ENCODE measurements at places on chromosomes 1 and 21.
A peak's percentile ranks its signal among the peaks of the same experiment; 100 is the strongest.

DNA sequence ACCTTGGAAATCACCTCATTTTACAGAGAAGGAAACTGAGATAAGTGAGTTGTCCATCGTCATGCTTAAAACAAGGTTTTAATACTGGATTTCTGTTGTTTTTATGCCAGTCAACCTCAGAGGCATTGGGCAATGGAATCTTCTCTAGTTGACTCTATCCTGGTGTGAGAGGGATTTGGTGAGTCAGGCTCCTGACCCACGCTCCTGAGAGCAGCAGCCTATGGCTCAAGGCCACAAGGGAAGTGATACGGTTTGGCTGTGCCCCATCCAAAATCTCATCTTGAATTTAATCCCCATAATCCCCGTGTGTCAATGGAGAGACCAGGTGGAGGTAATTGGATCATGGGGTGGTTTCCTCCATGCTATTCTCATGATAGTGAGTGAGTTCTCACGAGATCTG is 90.1 kb downstream of the TLR5 start:
- no peak for DNase-seq

- DNase-seq, result peak; percentile 16
Observed at GRCh38 chr1:20250340-20250989, 40.2 kb upstream of the VWA5B1 start.

DNA sequence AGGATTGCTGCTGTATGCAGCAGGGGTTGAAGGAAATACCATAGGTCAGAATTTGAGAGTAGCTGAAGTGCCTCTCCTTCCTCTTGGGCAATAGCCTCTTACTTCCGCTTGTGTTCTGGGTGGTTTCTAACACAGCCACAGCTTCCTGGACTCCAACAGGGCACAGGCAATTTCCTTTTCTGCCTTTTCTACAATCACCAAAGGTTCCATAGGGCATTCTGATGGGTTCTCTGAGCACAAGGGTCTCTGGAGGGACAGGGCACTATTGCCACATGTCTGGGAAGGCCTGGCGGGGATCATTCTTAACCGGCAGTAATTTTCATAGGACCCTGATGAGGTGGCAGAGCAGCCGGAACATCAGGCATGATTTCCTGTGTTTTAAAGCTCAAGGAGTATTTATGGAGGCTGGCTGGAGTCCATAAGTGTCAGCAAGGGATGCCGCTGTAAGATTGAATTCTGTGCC is 5.5 kb upstream of the AGTRAP start:
- no peak for DNase-seq

DNA sequence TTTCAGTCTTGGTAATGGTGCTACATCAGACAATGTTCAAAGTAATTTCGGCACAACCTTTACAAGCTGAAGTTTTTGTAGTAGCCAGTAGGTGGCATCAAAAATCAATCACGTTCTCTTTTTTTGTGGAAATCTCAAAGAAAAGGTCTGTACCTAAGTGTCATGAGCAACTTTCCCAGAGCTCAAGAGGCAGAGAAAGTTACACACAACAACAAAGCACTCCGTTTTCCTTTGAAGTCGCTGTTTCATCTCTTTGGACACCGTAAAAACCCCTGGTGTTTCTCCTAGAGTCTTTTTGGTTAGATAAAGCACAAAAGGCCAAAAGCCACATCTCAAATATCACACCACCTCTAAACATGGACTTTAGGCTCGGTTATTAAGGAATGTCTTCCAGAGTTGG is 131.6 kb downstream of the LHX8 start:
- DNase-seq, result peak; percentile 16

DNA sequence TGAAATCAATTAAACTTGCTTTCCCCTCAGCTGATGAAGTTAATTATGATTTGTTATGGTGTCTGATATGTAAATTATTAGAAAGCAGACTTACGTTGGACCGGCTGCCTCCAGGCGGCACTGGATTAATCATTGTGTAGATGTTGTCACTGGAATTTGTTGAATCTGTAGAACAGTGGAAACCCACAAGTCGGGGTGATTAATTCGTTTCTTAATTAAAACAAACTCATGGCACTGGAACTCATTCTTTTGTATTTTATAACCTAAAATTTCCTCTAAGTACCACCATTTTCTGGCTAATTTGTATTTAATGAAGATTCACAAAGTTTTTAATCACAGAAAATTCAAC is 39.0 kb downstream of the MRPL37 start:
- DNase-seq, result no peak

GRCh38 chr1:73899311-73899710 is 298.7 kb downstream of the LRRIQ3 start:
- no peak for DNase-seq

DNA sequence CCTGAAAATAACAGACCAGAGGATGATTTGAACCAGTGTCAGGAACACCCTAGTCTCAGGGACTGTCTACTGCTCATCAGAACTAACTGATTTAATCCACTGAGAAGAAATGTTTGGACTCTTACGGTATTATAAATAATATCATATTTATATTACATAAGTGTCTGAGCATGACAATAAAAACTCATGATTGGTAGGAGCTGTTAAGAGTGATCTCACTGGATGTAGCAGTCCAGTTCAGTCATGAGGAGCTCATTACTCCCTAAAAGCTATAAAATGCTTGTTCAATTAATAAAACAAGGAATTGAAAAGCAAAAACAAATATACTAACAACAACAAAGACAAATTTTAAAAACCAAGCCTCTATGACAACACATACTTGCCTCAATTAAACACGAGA is 68.8 kb upstream of the BCL9 start:
- no peak for DNase-seq

DNA sequence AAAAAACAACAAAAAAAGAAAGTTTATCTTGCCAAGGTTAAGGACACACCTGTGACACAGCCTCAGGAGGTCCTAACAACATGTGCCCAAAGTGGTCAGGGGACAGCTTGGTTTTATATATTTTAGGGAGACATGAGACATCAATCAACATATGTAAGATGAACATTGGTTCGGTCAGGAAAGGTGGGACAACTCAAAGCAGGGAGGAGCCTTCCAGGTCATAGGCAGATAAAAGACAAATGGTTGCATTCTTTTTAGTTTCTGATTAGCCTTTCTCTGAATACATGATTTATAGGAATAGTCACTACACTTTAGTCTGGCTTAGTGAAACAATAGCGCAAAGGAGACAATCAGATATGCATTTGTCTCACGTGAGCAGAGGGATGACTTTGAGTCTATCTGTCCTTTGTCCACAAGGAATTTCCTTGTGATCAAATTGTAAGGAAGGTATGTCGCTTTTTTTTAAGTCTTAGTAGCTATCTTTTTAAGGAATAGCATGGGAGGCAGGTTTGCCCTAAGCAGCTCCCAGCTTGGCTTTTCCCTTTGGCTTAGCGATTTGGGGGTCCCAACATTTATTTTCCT is 23.3 kb upstream of the OVAAL start:
- DNase-seq, result no peak

GRCh38 chr1:76274302-76274701 is 199.8 kb downstream of the ST6GALNAC3 start:
- no peak for DNase-seq

GRCh38 chr1:240014051-240014450 is 77.6 kb upstream of the FMN2 start:
- no peak for DNase-seq

- DNase-seq, result no peak
Observed at GRCh38 chr1:48939042-48939441, 162.4 kb upstream of the BEND5 start.

- no peak for DNase-seq
Observed at GRCh38 chr1:193311226-193311948, 125.0 kb upstream of the B3GALT2 start.

GRCh38 chr1:106651028-106651762 is 405.3 kb upstream of the PRMT6 start:
- DNase-seq, result no peak

GRCh38 chr21:26751305-26751704 is 93.9 kb downstream of the ADAMTS1 start:
- DNase-seq, result no peak

GRCh38 chr1:78079580-78079979 is 33.8 kb downstream of the GIPC2 start:
- DNase-seq, result no peak

DNA sequence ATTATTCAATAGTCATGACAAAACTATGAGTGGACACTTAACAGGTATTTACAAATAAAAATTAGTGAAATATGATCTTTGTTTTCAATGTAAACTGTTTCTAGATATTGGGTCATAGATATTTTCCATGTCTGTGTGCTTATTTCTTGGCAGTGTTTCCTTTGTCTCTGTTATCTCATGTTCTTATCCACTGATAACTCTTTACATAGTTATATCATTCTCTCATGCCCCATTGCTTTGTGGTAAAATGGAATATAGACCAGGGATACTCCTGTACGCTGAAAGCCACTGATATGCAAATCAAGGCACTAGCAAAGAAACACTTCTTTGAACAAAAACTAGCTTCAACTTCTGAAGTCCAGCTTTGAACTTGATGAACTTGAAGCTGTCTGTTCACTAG is 113.1 kb downstream of the ITSN1 start:
- DNase-seq, result no peak

- DNase-seq, result peak; percentile 21
Observed at GRCh38 chr1:243642936-243643335, 207.1 kb downstream of the AKT3 start.

DNA sequence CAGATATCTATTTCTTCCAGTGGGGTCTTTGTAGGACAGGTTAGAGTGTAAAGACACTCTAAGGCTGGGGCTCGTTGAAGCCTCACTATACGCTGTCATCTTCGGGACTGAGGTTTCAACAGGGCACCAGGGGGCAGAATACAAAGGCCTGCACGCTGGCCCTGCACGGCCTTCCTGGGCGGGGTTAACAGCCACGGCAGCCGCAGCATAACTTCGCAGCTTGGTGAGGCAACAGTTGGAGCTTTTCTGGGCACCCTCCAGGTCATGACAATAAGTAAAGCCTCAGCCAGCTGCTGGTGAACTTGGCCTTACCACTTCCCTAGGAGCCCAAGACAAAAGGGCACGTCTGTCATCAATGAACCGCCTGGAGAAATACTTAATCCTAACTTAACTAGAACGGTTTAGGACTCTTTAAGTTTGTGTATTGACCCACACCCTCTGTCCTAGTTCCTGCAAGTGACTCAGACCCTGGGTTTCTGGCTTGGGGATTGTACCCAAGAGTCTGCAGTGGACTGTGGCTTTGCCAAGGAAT is 2.3 kb upstream of the RUNX1 start:
- peak; percentile 71 for DNase-seq

- DNase-seq, result peak; percentile 35
Observed at GRCh38 chr1:116909512-116910378, at the start of gene PTGFRN. Gene PTGFRN (plus strand): TSS chr1:116909916. CDS start chr1:116910204, 288 bp downstream.

- no peak for DNase-seq
Observed at GRCh38 chr1:54754045-54754444, 10.3 kb downstream of the PARS2 start.

GRCh38 chr1:223123011-223123610 is 19.9 kb downstream of the TLR5 start:
- no peak for DNase-seq

DNA sequence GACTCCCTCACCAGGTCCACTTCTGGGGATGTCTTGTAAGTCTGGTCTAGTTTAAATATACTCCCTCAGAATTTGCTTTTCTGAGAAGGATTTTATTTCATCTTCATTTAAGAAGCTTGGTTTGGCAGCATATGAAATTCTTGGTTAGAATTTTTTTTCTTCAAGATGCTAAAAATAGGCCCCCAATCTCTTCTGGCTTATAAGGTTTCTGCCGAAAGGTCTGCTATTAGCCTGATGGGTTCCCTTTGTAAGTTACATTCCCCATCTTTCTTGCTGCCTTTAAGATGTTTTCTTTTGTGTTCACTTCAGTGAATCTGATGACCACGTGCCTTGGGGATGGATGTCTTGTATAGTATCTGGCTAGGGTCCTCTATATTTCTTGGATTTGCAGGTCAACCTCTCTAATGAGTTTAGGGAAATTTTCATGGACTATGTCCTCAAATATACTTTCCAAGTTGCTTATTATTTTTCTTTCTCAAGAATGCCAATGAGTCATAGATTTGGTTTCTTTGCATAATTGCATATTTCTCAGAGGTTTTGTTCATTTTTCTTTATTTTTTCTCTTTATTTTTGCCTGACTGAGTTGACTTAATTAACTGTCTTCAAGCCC is 19.4 kb downstream of the TCP10L start:
- DNase-seq, result no peak

DNA sequence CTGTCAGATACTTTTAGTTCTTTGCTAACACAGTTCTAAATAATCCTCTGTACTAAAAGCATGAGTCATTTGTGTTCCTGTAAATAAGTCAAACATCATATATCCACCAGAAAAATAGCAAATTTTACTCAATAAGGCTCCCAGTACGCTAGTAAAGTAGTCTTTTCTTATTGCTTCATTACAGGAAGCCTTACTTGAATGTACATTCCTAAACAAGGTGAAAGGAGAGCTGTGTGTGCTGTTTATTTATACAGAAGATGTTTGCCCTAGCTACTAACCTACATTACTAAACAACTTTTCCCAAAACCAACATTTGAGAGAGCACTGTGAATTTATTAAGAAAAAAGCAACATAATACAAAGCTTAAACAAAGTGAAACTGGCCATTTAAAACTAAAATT is 52.0 kb downstream of the ZNHIT6 start:
- DNase-seq, result no peak

GRCh38 chr1:230642263-230642959 is at the start of gene COG2:
Gene COG2 (plus strand): TSS chr1:230642481. CDS start chr1:230642607, 126 bp downstream.
- DNase-seq, result peak; percentile 91

DNA sequence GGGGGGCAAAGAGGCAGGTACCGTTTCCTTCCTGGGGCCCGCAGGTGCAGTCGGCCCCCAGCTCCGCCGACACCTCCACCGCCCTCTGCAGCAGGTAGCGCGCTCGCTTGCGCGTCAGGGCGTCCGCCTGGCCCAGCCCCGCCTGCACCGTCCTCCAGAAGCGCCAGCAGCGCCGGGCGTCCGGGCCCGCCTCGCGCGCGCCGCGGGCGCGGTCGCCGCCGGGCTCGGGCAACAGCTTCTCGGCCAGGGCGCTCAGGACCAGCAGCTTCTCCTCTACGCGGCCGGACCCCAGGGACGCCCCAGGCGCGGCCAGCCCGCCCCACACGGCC is 863 bp downstream of the TARBP1 start:
- no peak for DNase-seq

DNA sequence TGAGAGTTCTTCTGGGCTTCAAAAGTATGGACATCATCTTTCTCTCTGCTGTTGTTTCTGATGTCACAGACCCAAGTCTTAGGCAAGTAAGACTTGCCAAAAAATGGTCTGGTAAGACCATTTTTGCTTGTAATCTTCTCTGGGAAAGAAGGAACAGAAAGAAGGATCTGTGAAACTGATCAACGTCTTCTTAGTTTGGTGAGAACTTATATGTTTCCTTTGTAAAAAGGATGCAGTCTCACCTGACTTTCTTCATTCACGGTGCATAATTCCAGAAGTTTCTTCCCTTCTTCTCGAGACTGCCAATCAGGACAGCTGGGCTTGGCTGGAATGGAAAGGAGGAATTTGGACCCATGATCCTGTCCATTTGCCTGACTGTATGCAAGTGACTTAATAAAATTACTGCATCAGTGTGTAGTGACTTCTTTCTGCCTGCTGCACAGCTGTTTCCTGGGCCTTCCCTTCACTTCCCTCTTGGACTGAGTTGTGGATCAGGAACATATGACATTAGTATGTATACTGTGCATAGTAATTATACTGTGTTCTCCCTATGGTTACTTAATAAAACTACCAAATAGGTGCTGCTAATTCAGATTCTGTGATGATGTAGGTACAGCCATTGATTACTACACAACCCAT is 7.6 kb upstream of the DENND1B start:
- DNase-seq, result no peak

DNA sequence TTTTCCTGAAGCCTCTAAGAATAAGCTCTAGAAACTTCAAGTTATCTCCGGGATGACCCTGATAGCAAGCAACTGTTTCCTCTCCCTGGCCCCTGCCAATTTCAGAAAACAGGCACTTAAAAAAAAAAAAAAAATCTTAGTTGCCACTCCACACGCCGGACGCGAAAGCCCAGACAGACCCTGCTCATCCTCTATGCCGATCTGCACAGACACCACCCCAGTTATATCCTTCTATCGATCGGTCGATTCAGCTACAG is 1.7 kb downstream of the ANP32E start:
- DNase-seq, result no peak
